AG10803 (cell line): ENCODE measurements at places on chromosomes 12 and 14.

DNA sequence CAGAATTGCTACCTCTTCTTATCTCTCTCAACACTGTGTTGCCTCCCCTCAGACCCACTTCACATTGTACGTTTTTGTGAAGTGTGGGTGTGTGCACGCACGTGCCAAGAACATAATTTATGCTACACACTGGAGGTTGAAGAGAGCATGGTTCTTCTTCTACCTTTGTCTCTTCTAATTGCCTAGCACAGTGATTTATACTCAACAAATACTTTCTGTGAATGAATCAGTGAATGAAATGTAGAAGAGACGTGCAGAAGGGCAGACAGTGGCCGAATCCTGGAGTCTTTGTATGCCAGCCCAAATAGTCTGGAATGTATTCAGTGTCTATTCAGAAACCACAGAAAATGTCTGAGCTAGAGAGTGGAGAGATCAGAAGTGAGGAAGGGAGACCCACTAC, 4.6 kb upstream of the SAMD4A start:
- peak; percentile 82 for DNase-seq

- DNase-seq: peak; percentile 36
Observed at GRCh38 chr12:90618586-90618985, 336.4 kb downstream of the CCER1 start.

DNA sequence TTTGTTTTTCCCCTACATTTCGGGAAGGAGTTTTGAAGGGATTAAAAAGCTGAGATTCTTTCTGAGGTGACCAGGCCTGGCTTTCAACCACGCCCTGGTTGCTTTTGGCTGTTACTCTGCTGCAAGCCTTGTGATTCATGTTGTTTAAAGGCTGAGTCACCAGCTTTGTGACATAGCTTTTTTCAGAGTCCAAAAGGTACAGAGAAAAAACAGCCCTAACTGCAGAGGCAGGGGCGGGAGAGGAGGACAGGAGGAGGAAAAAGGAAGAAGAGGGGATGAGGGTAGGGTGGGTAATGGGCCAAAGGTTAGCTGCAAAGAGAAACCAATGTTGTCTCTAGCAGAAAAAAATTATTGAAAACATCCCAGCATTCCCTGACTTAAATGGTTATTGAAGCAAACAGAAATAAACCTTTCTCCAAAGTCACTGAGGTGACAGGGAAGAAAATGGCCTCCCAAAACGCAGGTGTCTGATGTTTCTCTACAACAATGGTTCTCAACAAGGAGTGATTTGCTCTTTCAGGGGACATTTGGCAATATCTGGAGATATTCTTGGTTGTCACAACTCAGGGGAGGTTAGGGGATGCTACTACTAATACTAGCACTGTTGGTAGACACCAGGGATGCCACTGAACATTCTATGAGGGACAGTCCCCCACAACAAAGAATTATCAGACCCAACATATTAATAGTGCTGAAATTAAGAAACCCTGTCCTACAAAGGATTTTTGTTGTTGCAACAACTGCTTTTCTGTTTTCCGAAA, 2.1 kb upstream of the UBC start:
- peak; percentile 93 for DNase-seq

- no peak for DNase-seq
Observed at GRCh38 chr14:24513009-24513408, 4.9 kb upstream of the CMA1 start.

DNA sequence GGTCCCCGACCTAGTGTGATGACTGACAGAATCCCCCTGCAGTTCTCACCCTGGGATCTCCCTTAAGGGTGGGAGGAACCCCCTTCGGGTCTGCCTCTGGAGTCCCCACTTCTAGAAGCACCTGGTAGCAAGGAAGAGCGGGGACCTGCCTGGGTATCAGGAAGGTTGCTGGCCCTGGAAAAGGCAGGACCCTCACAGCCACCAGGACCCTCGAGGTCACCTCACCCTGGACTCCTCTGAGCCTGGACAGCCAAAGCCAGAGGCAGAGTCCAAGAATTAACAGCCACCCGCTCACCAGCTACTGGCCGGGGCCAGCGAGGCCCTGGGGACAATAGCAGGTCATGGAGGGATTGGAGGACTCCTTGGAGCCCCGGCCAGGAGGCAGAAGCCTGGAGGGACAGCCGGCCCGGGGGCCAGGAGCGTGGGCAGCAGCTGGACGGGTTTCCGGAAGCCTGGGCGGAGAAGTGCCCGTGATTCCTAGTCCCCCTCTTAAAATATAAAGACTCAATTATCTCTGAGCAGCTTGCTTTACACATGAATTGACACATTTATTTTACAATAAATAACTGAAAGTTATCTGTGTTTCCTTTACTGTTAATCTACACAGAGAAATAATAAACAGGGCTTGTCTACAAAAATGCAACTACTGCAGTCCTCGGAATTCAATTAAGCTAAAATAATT, 17.5 kb downstream of the BCL11B start:
- no peak for DNase-seq

DNA sequence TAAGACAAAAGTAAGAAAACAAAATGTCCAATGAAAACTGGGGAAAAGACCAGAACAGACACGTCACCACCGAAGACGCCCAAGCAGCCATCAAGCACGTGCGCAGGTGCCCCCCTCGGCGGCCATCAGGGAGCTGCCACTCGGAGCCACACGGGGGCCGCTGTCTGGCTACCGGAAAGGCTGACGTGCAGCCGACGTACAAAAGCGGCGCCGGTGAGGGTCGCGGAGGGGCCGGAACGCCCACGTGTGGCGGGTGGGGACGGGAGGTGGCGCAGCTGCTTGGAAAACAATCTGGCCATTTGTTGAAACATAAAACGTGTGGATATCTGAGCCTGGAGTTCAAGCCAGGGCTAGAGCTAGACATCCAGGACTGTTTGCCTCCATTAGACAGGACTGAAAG, 60.7 kb downstream of the GALNT9 start:
- DNase-seq: no peak

- DNase-seq: no peak
Observed at GRCh38 chr14:44564908-44565307, 57.8 kb upstream of the FSCB start.

DNA sequence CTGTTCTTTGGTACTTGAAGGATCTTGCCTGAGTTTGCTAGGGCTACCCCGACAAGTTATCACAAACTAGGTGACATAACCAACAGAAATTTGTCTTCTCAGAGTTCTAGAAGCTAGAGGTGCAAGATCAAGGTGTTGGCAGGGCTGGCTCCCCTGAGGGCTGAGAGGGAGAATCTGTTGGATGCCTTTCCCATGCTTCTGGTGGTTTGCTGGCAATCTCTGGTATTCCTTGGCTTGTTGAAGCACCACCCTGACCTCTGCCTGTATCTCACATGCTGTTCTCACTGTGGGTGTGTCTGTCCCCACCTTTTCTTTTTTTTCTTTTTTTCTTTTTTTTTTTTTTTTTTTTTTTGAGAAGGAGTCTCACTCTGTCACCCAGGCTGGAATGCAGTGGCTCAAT, 81.2 kb downstream of the VCPKMT start:
- DNase-seq: peak; percentile 41

DNA sequence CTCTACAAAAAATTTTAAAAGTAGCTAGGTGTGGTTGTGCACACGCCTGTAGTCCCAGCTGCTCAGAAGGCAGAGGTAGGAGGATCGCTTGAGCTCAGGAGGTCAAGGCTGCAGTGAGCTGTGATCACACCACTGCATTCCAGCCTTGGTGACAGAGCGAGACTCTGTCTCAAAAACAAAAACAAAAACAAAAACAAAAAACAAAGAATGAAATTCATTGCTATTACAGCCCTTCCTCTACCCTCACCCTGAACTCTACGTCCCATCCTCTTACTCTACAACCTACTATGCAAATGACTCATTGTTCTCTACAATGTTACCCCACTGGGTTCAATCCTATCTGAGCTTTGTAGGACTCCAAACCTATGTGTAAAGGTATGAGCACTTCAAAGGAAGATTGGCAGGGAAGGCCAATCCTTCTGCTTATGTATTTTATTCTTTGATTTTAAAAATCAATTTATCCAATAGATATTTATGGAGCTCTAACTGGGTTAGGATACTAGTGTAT, 39.3 kb downstream of the NINJ2 start:
- DNase-seq: no peak

- peak; percentile 72 for DNase-seq
Observed at GRCh38 chr14:99564256-99564925, 39.6 kb downstream of the CCDC85C start.

DNA sequence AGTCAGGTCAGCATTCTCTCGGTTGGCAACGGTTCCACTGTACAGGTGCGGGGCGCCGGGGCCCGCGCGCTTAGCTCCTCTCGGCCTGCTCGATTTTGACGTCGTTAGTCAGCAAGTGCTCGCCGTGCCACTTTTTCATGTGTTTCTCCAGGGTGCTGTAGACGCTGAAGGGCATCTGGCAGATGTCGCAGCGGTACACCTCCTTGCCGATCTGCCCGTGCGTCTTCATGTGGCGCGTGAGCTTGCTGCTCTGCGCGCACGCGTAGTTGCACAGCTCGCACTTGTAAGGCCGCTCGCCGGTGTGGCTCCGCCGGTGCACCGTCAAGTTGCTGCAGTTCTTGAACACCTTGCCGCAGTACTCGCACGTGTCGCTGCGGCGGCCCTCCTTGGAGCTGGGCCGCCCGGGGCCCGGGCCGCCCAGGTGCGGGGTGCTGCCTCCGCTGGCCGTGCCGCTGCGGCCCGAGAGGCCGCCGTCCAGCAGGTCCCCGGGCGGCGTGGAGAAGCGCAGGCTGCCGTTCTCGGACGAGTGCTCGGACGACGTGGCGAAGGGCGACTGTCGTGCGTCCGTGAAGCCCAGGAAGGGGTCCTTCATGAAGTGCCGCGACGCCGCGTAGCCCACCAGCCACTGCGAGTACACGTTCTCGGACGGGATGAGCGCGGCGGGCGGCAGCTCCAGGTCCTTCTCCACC, 97.8 kb downstream of the BCL11B start:
- DNase-seq: no peak

DNA sequence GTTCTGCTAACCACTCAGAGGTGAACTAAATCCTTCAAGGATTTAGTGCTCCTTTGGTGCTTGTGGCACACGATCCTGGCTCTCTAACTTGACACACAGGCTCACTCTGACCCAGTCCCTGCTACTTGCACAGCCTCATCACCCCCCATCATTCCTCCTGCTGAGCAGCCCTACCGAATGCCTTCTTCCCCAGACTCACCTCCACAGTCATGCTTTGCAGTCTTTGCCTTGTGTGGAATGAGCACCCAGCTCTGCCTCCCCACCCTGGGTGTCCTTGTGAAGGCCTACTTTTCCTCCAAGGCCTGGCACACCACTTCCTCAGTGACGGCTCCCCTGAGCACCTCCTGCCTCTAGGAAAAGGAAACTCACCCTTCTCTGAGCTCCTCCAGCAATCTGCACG, 7.9 kb upstream of the TINF2 start:
- DNase-seq: no peak

DNA sequence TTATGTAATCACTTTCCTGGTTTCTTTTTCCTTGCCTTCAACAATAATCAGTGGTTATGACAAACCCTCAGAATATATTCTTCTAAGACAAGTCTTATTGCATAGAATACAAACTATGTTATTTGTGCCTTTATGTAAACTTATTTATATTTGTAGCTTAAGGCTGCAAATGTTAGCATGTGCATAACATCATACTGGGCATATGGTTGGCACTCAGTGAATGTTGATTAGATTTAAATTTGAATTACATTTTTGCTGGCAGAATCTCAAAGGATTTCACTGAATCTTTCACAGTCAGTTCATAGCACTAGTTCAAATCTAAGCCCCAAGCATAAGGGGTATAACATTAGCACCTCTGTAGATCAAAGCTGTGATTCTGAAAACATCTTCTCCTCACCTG, 113.2 kb upstream of the AEBP2 start:
- no peak for DNase-seq

DNA sequence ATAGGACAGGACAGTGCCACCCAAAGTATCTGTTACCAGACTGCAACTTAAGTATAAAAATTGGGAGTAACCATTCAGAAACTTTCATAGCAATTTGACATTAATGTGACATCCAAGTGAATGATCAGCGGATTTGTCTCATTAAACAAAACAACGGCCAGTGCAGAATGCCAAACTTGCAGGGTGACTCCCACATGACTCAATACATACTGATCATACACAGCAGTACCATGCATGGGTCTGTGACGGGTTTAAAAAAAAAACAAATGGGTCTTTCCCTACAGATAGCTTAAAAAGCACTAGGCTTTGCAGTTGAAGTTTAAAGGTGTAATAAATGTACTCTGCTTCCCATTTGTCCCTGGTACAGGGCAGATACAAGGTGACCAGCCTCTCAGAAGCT, 116.6 kb downstream of the SLC35F4 start:
- DNase-seq: peak; percentile 33

- peak; percentile 40 for DNase-seq
Observed at GRCh38 chr14:64337888-64338615, 43.9 kb upstream of the ESR2 start.

DNA sequence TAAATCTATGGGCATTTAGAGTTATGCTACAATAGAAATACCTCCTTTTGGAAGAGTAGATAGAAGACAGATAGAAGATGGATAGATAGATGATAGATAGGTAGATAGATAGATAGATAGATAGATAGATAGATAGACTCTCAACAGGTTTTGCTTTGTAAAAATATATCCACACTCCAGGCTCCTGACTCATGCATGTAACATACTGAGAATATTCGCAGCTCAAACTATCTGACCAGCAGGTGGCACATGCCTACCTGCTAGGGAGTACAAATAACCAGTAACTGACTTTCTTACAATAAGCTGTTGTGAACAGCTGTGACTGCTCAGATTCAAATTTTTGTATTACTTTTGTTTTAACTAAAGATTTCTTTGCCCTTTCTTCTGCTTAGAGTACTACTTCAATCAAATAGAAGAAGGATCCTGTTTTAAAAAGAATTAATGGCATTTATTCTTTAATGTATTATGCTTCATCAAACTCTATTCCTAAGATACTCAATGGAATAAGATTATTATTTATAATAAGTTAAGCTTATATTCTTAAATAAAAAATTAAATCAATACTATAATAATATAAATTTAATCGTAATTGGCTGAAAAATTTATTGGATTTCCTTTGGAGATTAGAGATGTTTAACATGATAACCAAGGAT, 15.8 kb upstream of the CPNE8 start:
- peak; percentile 49 for DNase-seq

- DNase-seq: no peak
Observed at GRCh38 chr14:104393898-104394381, 185.6 kb upstream of the C14orf180 start.

DNA sequence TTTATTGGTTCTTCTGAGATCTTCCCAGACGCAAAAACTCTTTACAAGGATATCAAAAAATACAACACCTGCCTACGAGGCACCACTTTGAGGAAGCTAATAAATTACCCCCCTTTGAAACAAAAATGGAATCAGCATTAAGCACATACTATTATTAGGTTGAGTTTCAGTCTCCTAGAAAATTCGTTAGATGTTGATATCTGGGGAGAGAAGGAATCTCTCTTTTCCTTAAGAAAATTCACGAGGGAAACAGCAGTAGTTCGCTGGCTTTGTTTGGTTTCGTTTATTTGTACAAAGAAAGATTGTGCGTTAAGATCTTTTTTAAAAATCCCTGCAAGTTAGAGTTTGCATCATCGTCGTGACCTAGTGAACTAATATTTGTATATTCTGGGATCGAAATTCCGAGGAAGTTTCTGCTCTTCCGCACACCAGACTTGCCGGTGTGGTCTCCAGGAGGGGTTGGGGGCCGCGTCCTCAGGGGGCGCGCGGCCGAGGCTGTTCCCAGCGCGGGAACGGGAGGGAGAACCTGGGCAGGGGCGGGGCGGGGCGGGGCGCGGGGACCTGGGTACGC, 12.1 kb downstream of the NKX2-1 start:
- no peak for DNase-seq

GRCh38 chr14:101233021-101233366, 328.3 kb upstream of the DIO3 start:
- no peak for DNase-seq

GRCh38 chr14:81018684-81019083, 63.3 kb downstream of the TSHR start:
- DNase-seq: no peak

- DNase-seq: no peak
Observed at GRCh38 chr12:93626160-93626559, 51.0 kb upstream of the CRADD start.
